ENCODE measurements at places on chromosomes 6 and 20. TPM values are rescaled to one million over a fixed set of nuclear protein-coding genes. Genes with fewer than 3 reads are reported as not detected.
A peak's percentile ranks its signal among the peaks of the same experiment; 100 is the strongest.

DNA sequence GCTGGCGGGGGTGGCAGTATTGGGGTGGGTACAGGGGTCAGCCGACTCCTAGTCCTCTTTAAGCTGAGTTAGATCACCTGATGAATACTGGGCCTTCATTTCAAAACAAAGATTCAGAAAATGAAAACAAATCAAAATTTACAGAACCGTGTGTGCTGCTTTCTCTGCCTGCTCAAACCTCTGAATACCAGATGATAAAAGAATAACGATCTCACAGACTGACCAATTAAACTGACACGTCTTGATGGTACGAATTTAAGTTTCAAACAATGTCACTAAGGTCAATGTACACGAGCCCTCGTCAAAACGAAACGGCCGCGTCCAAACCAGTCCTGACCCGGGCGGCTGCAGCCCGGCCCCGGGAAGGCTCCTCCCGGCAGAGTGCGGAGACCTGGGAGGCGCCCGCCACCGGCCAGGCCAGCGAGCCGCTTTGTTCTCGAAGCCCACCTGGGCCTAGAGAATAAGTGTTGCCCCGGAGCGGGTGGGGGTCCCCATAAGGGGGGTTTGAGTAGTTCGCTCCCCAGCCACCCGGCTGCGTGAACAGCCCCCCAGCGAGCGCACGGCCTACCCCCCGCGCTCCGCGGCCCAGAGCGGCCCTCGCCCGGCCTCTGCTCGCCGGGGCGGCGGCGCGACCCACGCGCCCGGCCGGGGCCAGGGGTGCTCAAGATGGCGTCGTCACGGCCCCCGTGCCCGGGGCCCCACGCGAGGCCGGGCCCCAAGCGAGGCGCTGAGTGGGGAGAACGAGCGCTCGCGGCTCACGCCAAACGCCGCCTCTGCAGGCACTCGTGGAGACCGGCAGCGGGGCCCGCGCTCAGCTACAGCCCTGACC, 728 bp downstream of the PSMA7 start:
- DNase-seq, result peak; percentile 27

- DNase-seq, result no peak
Measured at GRCh38 chr20:17732907-17733521, 33.2 kb downstream of the BANF2 start.

GRCh38 chr6:25746968-25747367, 7.6 kb upstream of the SLC17A4 start:
- no peak for DNase-seq

Gene ALDH5A1
- polyA plus RNA-seq, result 9.5 TPM

All from muscle of back (tissue), 13 donors.